ENCODE measurements at places on chromosomes 16 and 17.

DNA sequence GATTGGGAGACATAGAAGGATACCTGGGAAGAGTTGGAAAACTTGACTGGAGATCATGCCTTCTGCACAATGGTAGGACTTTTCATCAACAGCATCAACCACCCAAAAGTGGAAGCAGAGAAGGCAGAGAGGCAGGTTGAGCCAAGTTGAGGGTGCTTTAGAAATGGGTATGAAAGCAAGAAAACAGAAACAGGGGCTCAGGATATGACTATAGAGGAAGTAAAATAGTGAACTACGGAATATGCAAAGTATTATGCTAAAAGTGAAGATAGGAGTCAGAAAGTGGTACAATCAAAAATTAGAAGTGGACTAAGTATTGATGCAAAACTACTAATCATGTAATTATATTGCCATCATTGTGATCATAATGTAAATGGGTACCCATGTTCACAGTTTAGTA, 16.1 kb upstream of the ARHGAP44 start:
- DNase-seq = no peak

GRCh38 chr17:19418251-19418992, 7.4 kb downstream of the RNF112 start:
- no peak for DNase-seq

DNA sequence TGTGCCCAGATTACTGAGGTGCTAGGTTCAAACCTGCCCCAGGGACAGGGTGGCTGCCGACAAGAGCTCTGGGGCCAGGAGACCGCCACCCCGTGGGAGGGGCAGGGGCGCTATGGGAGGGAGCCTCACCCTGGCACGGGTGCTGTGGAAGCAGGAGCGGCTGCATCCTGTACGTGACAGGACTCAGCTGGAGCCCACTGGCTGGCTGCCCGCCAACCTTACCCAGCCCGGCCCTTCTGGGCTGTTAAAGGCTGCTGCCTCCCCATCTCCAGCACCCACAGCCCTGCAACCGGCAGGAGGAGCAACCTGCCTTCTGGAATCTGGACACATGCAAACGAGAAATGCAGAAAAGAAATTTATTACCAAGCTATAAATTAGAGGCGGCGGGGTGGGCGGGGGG, 11.2 kb downstream of the PAM16 start:
- no peak for DNase-seq

GRCh38 chr16:9062301-9062700, 29.1 kb upstream of the HAPSTR1 start:
- no peak for DNase-seq

DNA sequence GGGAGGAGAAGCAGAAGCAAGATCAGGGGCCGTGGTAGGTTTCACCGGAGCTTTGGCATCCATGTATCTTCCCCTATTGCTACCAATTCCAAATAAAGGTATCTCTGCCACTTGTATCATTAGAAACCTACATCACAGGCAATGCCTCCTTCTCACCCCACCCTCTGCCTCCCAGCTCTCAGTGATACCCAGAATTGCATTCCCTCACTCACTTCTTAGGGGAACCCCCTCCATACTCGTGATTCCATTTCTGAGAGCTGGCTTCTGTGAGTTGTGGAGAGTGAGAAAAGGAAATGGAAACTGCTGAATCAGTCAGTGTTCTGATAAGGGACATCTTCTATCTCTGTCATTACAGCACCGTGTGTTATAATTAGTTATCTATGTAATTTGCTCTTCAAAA, 2.3 kb upstream of the CCL3 start:
- no peak for DNase-seq

DNA sequence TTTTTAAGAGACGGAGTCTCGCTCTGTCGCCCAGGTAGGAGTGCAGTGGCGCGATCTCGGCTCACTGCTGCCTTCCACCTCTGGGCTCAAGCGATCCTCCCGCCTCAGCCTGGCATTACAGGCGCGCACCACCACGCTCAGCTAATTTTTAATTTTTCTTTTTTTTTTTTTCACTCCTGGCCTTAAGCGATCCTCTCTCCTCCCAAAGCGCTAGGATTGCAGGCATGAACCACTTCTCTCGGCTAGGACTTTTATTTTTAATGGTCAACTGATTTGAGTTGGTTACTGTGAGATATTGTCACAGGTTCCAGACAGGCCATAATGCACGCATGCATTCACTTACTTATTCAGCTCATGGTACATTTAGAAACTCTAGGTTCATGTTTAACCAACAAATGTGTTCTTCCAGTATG, 888 bp downstream of the PIGW start:
- no peak for DNase-seq

GRCh38 chr17:44779211-44780025, 20.6 kb downstream of the ADAM11 start:
- DNase-seq = peak; percentile 85

DNA sequence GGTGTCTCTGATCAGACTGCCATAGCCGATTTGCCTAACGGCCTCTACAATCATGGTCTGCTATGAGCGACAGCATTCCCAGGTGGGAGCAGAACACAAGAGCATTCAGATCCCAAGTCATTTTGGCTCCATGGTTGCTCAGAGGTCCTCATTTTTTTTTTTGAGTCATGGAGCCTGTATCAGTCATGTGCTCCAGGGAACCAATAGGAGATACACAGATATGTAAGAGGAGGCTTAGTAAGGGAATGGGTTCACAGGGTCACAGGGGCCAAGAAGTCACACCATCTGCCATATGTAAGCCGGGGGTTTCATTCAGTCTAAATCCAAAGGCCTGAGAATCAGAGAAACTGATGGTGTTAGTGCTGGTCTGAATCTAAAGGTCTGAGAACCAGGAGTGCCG, 36.8 kb downstream of the CPPED1 start:
- no peak for DNase-seq

DNA sequence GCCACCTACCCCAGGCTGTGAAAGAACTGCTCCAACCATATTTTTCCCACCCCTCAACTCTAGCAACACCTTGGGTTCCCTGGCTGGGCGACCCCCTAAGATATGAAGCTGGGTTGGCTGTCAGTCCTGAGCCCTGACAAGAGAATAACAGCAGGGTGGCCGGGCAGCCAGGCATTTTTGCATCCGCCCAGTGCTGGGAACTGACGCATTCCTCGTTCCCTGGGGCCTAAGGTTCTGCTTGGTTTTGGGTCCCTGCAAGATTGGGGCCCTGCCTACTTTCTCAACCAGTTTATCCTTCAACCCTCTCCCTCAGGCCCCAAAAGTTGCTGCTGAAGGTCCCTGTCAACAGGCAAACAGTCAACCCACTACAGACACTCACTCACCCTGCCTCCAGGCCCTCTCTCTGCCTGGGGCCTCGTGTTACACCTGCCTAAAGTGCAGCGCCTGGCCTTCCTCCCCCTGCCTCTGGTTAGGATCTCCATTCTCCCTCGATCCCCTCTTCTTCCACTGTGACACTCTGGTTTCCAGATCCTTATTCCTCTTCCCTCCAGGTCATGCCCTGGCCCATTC, 151.5 kb downstream of the STX8 start:
- DNase-seq = no peak

DNA sequence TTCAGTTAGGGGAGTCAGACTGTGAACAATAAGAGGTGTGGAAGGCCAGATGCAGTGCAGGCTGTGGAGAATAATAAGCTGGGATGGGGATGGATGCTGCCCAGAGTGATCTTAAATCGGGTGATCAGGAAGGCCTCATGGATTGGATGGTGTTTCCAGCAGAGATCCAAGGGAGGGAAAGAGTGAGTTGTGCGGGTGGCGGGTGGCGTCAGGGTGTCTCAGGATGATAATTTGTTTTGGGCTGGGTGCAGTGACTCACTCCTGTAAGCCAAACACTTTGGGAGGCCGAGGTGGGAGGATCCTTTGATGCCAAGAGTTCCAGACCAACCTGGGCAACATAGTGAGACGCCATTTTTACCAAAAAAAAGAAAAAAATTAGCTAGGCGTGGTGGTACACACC, 7.9 kb downstream of the CLUAP1 start:
- DNase-seq = peak; percentile 25

- DNase-seq = no peak
These were observed 6.0 kb upstream of the PRDM7 start for GRCh38 chr16:90083139-90083538.

DNA sequence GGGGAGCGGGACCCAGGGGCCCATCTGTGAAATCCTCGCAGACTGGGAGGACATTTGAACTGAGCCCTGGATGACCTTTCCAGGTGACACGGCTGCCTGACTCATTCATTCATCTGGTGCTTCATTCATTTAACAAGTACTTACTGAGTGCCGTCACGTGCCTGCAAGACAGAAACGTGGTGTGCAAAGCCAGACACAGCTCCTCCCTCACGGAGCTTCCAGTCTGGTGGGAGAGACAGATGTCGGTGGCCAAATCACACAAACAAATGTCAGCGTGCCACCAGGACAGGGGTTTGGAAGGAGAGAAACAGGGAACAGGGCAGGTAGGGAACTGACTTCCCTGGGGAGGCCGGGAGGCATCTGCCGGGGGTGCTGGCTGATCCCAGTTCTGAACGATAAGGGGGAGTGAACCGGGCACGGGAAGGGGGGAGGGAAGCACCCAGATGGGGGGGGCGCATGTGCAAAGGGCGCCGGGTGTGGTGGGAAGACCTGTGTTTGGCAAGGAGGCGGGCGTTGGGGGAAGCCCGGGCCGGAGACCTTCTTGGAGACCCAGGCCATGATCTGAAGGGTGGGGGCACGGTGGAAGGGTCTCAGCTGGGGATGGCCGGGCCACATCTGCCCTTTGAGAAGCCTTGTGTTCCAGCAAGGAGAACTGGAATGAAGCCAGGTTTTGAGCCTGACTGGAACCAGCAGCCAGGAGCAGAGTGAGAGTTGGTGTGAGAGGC, 93.6 kb upstream of the CIBAR2 start:
- no peak for DNase-seq

GRCh38 chr16:67865318-67865717, 7.5 kb upstream of the EDC4 start:
- DNase-seq = no peak

DNA sequence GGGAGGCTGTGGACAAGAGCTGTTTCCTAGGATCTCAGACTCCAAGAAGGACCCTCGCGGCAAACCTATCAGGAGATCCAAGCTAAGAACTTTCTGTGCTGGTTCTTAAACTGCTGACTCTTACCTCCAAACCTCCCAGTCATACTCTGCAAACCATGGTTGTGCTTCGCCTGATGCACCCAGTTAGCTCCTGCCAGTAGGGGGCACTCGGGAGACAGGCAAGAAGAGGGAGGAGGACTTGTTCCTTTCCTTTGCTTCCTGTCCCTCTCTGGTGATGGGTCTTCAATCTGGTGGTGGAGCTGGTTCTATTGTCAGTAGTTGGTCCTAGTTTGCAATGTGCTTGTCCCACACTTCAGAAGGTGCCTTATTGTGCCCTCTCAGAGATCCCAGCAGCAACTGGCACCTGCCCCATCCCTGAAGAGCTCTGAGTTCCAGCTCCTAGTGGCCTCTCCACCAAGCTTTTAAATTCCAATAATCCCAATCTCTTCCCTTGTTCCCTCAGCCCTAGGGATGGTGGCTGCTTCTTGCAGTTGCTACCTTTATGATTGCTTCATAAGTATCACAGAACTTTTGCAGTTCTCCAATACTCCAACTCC, 113.5 kb upstream of the RPL38 start:
- DNase-seq = peak; percentile 68

DNA sequence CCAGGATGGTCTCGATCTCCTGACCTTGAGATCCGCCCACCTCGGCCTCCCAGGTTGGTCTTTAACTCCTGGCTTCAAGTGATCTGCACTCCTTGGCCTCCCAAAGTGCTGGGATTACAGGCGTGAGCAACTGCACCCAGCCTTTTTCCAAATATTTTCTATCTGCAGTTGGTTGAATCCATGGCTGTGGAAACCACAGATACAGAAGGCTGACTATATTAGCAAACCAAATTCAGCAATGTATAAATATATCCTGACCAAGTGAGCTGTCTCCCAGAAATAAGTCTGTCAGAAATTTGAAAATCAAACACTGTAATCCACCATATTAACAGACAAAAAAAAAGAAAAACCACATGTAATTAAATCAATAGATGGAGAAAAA, 9.6 kb downstream of the CFDP1 start:
- no peak for DNase-seq

Measured in sciatic nerve (tissue), 2 donors.